ENCODE measurements at places on chromosomes 2 and 18.
A peak's percentile ranks its signal among the peaks of the same experiment; 100 is the strongest.

- no peak for DNase-seq
Measured at GRCh38 chr18:79739440-79739778, 58.3 kb upstream of the KCNG2 start.

DNA sequence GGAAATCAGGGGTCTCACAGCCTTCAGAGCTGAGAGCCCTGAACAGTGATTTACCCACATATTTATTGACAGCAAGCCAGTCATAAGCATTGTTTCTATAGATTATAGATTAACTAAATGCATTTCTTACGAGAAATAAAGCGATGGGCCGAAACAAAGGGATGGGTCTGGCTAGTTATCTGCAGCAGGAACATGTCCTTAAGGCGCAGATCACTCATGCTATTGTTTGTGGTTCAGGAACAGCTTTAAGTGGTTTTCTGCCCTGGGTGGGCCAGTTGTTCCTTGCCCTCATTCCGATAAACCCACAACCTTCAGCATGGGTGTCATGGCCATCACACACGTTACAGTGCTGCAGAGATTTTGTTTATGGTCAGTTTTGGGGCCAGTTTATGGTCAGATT lies 36.4 kb downstream of the TANC1 start:
- DNase-seq: no peak

DNA sequence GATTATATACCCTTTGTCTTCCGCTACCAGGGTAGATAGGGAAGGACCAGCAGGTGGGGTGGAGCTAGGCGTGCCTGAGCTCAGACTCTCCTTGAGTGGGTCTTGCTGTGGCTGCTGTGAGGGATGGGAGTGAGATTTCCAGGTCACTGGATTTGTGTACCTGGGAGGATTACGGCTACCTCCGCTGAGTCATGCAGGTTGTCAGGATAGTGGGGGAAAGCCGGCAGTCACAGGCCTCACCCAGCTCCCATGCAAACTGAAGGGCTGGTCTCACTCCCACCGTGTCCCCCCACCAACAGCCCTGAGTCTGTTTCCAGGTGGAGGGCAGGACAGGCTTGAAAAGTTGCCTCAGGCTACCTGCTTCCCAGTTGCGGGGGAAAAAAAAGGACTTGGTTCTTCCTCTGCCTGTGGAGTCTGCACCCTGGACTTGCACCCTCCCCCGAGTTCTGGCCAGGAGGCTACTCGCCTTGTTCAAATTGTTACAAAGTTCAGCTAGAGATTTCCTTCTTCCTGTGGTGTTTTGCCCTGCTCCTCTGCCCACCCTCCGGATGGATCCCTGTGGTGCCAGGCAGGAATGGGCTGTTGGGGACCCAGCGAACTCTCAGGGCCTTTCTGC lies 268.3 kb downstream of the VAPA start:
- no peak for DNase-seq

DNA sequence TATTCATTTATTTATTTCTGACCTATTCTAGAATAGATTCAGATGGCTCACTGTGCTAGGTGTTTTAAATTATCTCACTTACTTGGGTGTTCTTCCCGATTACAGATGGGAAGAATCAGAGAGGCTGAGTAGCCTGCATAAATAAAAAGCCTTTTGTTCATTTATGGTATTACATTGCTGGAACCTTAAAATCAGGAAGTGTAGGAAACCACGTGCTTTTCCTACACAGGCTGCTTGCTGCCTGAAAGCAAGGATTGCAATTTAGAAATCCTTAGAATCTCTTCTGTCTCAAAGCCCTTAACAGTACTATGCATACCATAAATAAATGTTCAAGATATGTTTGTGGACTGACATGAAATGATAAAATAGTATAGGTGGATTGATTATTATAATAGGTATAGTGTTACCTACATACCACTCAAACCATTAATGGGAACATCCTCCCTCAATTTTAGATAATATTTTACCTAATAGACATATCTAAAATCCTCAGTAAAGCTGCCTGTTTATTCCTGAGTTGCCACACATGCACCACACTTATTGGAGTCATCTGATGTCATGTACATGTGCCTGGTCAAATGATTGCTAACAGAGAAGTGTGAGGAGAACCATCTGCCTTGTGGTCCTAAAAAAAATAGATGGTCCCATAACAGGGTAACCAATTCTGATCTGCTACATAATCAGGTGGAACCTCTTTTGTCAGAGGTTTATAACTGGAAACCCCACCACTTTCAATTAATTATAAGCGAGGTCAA lies 73.5 kb upstream of the C2orf15 start:
- DNase-seq: no peak

DNA sequence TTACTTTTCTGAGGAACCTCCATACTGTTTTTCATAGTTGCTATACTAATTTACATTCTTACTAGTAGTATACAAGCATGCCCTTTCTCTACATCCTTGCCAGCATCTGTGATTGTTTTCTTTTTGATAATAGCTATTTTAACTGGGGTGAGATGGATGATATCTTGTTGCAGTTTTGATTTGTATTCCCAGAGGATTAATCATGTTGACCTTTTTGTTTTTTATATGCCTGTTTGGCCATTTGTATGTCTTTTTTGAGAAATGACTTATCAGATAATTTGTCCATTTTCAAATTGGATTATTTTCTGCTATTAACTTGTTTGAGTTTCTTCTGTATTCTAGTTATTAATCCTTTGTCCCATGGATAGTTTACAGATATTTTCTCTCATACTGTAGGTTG lies 141.5 kb downstream of the UBR3 start:
- no peak for DNase-seq

- no peak for DNase-seq
Measured at GRCh38 chr2:179340678-179341077, 76.0 kb upstream of the SESTD1 start.

- no peak for DNase-seq
Measured at GRCh38 chr2:8378016-8378810, 303.6 kb upstream of the ID2 start.

DNA sequence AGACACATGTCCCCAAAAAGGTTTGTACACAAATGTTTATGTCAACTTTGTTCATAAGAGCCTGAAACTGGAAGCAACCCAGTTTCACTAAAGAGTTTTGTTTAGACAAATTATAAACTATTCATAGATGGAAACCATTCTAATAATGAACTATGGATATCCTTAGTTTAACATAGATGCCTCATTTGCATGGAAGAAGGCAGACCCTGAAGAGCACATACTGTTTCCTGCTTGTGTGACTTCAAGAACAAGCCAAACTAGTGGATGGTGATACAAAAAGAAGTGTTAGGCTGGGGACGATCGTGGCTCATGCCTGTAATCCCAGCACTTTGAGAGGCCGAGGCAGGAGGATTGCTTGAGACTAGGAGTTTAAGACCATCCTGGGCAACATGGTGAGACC lies 48.1 kb downstream of the ACOXL start:
- DNase-seq: no peak

DNA sequence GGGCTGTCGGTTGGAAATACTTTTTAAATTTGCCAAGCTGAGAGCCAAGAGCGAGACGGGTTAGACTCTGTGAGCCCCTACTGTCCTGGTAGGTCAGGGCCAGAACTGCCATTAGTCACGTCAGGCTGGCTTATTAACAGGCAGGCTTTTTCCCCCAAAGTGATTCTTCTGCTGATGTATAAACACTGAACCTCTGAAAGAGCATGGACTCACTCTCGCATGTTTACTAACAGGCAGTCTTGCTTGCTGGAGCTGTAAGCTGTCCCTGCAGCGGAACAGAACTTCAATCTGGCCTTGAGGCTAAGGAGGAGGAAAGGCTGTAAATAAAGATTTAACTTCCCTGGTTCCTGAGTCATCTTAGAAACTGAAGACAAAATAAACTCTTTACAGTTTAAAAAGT lies 288.4 kb downstream of the PIEZO2 start:
- DNase-seq: peak; percentile 16

GRCh38 chr2:71864085-71864484 lies 283.6 kb downstream of the CYP26B1 start:
- no peak for DNase-seq

- DNase-seq: no peak
Measured at GRCh38 chr2:219506802-219507526, 7.3 kb upstream of the ASIC4 start.

GRCh38 chr2:239152239-239152915 lies 248.4 kb downstream of the HDAC4 start:
- DNase-seq: no peak

DNA sequence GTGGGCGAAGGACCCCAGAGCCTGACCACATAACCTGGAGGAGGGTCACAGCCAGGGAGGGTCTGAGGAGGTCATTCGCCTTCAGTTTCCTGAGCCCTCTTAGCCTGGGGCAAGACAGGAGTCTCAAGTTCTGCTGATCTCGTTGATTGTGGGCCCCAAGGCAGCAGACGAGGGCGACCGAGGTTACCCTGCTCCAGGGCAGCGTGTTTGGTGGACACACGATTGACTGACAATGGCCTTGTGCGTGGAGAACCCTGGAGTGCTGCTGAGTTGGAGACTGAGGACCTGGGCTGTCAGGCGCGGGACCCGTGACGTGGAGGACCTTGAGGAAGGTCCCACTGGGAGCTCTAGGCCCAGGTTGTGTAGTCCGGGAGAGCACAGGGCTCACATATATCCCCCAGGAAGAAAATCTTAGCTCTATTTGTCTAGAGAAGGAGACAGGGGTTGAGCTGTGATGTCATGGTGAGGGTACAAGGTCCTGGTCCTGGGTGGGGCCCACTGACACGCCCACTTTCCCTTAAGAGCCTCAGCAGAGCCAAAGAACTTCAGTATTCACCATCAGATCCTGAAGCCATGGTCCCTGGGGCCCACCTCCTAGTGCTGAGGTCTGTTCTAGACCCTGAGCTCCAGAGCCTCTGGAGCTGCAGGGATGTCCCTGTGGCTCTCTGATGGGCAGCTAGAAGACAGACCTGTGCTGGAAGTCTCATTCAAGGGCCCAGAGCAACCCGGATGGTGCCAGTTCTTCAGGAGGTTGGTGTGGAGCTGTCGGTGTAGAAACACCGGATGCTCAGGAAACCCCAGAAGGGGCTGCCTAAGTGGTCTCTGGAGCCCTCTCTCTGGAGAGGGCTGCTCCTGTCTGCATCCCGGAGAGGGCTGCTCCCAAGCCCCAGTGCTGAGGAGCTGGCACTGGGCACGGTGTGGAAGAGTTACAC lies 53.1 kb downstream of the DYSF start:
- no peak for DNase-seq

GRCh38 chr2:150485114-150485870 lies 2.2 kb downstream of the RND3 start:
- DNase-seq: no peak

DNA sequence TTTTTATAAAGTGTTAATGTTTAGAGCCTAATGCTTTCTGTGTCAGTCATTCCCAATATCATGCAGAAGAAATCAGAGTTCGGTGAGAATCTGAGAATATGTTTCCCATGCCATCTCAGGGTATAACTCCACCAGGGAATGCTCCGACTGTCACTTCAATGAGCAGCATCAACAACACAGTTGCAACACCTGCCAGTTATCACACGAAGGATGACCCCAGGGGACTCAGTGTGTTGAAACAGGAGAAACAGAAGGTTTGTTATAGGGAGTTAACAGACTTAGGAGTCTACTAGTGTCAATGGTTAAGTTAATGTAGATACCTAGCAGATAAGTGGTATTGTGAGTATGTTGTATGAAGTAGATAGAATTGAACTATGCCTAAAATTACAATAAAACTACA lies 31.0 kb downstream of the VAPA start:
- DNase-seq: no peak

DNA sequence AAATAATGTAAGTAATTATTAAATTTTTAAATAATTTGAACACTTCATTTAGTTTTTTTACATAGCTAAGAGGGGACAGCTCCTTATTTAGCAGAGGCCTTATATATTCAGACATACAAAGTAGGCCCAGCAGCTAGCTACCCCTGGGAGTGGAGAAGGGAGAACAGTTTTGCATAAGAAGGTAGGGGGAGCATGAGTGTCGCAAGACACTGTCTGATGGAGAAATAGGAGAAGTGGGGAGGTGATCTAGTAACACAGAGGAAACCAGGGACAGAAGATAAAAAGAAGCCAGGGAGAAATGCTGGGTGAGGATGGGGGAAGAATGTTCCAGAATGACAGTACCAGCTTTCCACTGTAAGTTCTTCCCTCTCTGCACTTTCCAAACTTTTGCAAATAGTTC lies 16.0 kb upstream of the RGPD4 start:
- DNase-seq: no peak

- DNase-seq: no peak
Measured at GRCh38 chr2:198004173-198004572, 199.8 kb downstream of the PLCL1 start.

GRCh38 chr2:112342067-112342550 lies 66.7 kb downstream of the ZC3H6 start:
- DNase-seq: no peak

DNA sequence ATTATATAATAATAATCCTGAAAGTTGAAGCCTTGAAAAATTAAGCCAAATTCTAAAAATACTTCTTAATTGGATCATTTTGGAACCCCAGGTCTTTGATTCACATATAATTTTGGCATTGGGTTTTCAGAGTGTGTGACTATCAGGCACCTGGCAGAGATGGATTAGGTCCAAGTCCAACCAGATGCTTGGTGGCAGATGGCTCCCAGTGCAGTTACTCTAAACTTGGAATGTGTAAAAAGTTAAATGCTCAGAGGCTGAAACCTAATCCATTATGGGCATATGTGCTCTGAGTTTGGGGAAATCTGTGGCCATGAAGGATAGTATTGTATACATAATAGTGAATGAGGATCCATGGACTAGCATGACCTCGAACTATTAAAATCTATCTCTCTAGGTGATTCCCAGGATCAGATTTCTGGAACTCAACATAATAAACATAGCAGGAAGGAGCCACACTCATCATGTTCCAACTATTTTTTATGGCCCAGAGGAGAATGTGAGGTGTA lies 333.0 kb downstream of the RPRM start:
- no peak for DNase-seq

- DNase-seq: no peak
Measured at GRCh38 chr2:72414137-72414760, 266.6 kb upstream of the CYP26B1 start.

- no peak for DNase-seq
Measured at GRCh38 chr2:20676353-20677215, 9.6 kb downstream of the GDF7 start.

GRCh38 chr2:232971744-232972143 lies 41.3 kb downstream of the NGEF start:
- no peak for DNase-seq

- peak; percentile 75 for DNase-seq
Measured at GRCh38 chr2:191846515-191847476, at the start of gene CAVIN2. Gene CAVIN2 (minus strand): TSS chr2:191847088. CDS start chr2:191846925, 163 bp downstream.

GRCh38 chr2:113167962-113168340 lies 5.8 kb upstream of the PSD4 start:
- DNase-seq: no peak

- DNase-seq: no peak
Measured at GRCh38 chr2:211175956-211176355, 619.6 kb downstream of the CPS1 start.

GRCh38 chr2:64341461-64341860 lies 112.5 kb upstream of the LGALSL start:
- no peak for DNase-seq

DNA sequence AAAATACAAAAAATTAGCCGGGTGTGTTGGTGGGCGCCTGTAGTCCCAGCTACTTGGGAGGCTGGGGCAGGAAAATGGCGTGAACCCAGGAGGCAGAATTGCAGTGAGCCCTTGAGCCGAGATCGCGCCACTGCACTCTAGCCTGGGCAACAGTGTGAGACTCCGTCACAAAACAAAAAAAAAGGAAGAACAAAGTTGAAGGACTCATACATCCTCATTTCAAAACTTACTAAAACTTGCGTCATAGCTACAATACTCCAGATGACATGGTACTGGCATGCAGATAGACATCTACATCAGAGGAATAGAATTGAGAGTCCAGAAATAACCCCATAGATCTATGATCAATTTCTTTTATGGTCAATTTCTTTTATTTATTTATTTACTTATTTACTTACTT lies 13.6 kb upstream of the CYP27C1 start:
- no peak for DNase-seq

Measured in AG08396 (cell line).